Activated T-helper 1 cell treated with anti-CD3 and anti-CD28 coated beads, Interleukin-12 subunit alpha, Interleukin-12 subunit beta, Interleukin-2, Interleukin-4 antibody, amounts not matched to agents 30 ng/mL and 10 ng/mL and 1 ng/mL, durations not matched to agents 14 hours and 24 hours and 36 hours (primary cell): ENCODE measurements at places on chromosomes 13 and 19.

GRCh38 chr19:15381429-15381828, 1.8 kb upstream of the AKAP8 start:
- DNase-seq, result no peak

GRCh38 chr19:54345938-54346386, 7.0 kb upstream of the LILRA4 start:
- DNase-seq, result no peak

DNA sequence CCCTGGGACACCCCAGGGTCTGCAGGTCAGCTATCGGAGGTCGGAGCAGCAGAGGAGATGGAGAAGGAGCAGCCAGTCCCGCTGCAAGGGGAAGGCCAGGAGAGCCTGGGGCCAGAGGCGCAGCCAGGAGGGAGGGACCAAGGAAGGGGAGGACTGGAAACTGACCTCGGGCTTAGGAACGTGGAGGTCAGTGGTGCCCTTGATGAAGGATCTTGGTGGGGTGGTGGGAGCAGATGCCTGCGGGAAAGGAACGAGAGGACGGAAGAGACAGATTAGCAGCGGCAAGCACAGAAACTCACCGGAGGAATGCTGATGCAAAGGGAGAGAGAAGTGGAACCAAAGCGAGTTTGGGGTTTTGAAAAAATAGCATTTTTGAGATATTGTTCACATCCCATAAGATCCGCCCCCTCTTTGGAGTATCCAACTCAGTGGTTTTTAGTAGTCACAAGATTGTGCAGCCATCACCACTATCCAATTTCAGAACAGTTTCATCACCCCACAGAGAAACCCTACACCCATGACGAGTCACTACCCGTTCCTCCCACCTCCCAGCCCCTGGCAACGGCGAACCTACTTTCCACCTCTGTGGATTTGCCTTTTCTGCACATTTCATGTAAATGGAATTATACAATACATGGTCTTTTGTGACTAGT, 22.1 kb downstream of the PLEKHF1 start:
- DNase-seq, result no peak

GRCh38 chr13:102191951-102192502, 209.8 kb downstream of the FGF14 start:
- DNase-seq, result no peak

DNA sequence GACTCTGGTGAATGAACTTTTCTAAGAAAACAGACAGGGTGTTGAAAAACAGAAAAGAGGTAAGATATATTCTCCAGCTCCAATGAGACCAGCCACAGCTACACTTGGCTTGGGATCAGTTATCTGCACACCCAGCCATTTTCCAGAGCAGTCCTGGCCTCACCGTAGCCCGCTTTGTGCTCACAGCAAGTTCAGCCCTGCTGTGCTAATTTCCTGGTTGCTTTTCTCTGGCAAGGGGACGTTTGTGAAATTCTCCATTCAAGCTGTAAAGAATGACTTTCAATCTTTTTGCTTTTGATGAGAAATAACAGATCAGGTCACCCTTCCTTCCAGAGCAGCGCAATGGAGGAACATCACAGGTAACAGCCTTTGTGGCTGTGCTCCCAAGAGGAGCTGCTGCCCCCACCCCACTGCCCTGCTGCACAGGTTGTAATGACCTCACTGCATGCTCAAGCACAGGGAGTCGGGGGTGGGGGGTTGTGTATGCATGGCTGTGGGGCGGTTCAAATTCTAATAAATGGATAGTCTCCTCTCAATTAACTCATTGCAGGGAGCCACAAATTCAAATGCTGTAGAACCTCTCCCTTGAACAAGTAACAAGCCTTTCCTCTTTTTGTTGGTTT, 516.6 kb upstream of the NBEA start:
- DNase-seq, result no peak
